Adipose tissue (tissue), 3 donors: ENCODE measurements at places on chromosomes 4 and X. TPM values are rescaled to one million over a fixed set of nuclear protein-coding genes. Genes with fewer than 3 reads are reported as not detected.

Gene PAK3
- polyA plus RNA-seq, result 7.2 TPM

Gene PHKA2
- polyA plus RNA-seq, result 30.3 TPM

Gene SMR3B
- not detected for polyA plus RNA-seq

Gene ASB5
- polyA plus RNA-seq, result not detected

Gene MAGEA2B
- not detected for polyA plus RNA-seq

Gene CFAP299
- polyA plus RNA-seq, result not detected

Gene NLGN3
- 0.67 TPM for polyA plus RNA-seq

Gene PRKG2
- 0.56 TPM for polyA plus RNA-seq

Gene CPLX1
- 1.2 TPM for polyA plus RNA-seq

Gene PTTG2
- not detected for polyA plus RNA-seq

Gene TMPRSS11E
- 0.69 TPM for polyA plus RNA-seq

Gene PDGFC
- 17.2 TPM for polyA plus RNA-seq
